AG20443 (cell line): ENCODE measurements at places on chromosomes 1 and 21.

DNA sequence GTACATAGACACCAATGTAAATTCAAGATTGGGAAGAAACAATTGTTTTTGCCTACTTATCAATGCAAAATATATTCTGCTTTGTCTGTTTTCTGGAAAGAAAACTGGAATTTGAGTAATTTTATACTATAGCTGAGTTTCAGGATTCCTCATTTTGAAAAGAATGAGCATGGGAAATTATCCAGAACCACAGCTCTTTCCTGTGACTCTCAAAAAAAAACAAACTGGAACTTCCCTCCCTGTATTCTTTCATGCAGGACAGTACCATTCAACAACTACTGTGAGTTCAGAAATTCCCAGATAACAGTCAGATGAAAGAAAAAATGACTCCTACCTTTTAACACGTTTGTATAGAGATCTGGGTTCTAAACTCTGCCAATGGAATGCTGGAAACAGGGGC is 372.4 kb downstream of the TGFB2 start:
- DNase-seq: peak; percentile 32

DNA sequence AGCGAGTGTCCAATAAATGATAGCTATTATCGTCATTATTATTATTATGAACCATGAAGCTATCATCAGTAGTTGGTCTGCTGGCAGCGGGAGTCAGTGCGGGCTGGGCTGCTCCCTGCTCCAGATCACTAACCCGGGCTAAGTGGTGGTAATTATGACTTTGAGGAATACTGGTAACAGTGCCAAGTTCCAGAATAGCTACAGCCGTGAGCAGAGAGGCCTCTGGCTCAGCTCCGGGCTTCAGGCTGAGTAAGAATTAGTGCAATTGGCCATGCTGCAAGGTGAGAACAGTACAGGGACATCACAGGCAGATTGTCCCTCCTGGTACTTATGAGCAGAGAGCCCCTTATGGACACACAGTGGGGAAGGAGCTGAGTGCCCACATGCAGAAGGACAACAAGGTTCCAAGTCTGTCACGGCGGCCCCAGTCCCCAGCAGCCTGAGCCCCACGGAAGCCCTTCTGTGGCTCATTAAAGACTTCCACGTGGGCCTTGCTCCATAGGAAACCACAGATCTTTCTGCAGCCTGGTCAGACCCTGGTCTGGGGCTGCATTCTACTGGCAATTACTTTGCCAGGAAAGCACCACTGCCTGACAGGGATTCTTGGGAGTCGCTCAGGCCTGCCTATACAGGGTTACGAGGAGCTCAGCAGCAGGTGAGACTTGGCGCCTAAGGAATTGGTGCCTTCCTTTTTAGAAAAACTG is 235.1 kb downstream of the RRAGC start:
- DNase-seq: no peak

GRCh38 chr21:46168659-46169386 is 13.4 kb upstream of the FTCD start:
- DNase-seq: no peak

DNA sequence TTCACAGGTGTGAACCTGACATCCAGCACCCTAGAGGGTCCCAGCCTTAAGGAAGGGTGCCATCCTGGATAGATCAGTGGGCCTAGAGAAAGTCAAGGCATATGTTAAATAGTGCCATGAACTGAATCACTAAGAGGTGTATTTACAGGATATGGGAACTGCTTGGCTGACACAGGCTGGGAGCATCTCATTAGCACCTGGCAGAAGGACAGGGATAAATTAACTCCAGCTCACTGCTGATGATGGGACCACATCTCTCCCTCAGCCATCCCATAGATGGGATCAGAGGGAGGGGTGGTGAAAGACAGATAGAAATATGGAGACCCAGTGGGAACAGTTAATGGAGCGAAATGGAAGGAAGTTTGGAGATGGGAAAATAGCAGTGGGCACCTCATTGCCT is 122.0 kb downstream of the IGSF21 start:
- DNase-seq: no peak

GRCh38 chr1:174135211-174135610 is 24.1 kb upstream of the RABGAP1L start:
- no peak for DNase-seq
